ENCODE measurements at places on chromosomes 11 and 22.

DNA sequence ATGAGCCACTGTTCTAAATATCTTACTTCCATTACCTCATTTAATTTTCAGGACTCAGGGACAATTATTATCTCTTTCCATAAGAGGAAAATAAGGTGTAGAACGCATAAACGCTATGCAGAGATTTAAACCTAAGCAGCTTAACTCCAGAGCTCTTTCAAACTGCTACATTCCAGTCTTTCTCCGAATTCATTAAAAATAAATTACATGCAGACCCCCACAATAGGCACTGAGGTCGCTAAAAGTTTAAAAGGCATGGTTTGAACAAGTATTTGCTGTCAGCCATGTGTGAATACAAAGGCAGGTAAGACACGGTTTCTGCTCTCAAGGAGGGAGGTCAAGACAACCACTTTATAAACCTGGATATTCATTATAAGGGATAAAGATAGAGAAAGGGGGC, 983 bp downstream of the NARS2 start:
- no peak for DNase-seq

DNA sequence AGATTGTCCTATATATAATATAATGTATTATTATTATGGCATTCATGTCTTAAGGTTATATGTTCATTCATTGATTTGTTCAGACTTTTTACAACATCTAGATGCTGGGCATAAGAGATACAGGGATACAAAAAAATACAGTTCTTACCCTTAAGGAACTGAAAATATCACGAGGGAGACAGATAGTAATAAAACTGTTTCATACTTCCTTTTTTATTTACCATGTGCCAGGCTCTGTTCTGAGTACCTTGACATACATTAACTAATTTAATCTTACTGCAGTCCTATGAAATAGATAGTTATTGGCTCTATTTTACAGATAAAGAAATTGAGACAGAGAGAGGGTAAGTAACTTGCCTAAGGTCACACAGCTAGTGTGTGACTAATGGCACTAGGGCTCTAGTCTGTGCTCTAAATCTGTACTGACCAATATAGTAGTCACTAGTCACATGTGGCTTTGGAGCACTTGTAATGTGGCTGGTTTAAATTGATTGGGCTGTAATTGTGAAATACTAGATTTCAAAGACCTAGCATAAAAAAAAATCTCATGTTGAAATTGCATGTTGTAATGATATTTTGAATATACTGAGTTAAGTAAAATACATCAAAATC, 21.3 kb downstream of the TRIM44 start:
- DNase-seq: no peak

DNA sequence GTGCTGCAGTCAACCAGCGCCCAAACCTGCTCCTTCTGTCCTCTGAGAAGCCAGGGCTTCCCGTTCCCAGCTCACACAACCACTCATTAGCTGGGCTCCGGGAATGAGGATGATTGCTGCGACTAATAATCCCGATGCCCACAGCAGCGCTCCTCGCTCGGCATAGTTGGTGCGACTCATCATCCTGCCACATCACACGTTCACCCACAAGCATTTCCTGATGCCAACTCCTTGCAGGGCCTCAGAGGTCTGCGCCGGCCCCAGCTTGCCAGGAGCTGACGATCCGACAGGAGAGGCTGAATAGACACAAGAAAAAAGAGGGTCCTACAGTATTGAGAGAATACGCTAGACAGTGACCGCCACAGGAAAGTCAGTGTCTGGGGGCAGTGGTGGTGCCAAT, 10.6 kb upstream of the CSNK1E start:
- no peak for DNase-seq

DNA sequence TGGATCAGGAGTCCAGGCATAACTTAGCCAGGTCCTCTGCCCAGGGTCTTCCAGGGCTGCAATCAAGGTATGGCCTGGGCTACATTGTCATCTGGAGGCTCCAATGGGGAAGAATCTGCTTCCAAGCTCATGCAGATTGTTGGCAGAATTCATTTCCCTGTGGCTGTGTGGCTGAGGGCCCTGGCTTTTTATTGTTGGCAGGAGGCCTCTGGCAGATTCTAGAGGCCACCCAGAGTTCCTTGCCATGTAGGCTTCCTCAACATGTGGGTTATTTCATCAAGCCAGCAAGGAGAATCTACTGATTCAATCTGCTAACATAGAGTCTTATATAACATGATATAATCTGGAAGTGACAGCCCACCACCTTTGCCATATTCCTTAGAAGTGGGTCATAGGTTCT, 16.4 kb upstream of the EP300 start:
- no peak for DNase-seq

DNA sequence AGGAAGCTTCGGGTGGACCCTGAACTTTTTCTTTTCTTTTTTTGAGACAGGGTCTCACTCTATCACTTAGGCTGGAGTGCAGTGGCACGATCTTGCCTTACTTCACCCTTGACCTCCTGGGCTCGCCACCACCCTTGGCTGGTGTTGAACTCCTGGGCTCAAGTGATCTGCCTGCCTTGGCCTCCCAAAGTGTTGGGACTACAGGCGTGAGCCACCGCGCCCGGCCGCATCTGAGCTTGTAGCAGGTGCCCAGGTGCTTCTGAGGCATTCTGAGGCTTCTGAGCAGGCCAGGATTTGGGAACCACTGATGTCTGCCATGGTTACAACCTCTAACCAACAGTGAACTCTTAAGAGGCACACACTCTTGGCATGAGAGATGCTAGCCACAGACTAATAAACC, 5.1 kb downstream of the USP35 start:
- no peak for DNase-seq

DNA sequence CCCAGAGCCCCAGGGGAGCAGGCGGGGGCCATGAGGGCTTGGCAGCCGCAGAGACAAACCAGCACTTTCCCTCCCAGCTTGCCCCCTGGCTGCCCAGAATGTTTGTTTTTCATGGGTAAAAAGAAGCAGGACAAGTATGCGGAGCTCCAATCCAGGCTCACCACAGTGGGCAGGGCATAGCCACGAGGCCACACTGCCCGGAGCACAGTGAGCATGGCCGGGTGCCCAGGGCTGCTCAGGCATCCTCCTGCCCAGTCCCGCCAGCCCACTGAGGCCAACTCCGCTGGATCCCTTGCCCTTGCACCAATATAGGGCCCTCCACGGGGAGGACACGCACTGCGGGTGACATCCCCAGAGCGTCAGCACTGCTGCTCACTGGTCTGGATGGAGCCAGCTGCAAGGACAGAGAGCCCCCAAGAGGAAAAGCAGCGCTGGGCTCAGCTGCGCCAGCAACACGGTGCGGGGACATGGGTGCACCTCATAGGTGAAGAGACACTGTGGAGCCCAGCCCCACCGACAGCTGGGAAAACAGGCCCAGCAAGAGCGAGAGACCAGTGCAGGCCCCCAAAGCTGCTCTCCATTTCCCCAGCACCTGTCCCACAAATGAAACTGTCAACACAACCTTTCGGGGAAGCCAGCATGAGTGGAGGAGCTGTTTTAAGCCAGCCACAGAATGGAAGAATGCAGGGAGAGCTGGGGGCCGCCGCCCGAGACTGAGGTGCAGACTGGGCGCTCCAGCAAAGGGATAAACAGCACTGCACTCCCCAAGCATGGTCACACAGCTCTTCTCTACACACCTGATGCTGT, 24.8 kb downstream of the ARVCF start:
- no peak for DNase-seq

DNA sequence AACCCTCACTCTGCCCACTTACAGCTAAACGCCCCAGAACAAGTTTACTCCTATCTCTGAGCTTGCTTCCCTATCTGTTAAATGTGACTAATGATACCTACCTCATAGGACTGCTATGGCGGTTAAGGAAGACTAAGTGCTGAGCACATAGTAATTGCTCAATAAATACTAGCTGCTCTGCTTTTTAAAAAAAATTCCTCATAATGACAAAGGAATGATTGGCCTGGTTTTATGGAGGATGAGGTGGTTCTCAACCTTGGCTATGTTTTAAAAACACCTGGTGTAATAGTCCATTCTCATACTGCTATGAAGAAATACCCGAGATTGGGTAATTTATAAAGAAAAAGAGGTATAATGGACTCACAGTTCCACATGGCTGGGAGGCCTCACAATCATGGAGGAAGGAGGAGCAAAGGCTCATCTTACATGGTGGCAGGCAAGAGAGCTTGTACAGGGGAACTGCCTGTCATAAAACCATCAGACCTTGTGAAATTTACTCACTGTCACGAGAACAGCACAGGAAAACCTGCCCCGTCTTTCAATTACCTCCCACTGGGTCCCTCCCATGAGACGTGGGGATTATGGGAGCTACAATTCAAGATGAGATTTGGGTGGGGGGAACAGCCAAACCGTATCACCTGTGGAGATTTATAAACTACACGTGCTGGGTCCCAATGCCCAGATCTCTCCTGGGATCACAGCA, 127.2 kb upstream of the SYT13 start:
- DNase-seq: no peak

GRCh38 chr11:60937144-60937527, 12.9 kb downstream of the TMEM132A start:
- DNase-seq: no peak

DNA sequence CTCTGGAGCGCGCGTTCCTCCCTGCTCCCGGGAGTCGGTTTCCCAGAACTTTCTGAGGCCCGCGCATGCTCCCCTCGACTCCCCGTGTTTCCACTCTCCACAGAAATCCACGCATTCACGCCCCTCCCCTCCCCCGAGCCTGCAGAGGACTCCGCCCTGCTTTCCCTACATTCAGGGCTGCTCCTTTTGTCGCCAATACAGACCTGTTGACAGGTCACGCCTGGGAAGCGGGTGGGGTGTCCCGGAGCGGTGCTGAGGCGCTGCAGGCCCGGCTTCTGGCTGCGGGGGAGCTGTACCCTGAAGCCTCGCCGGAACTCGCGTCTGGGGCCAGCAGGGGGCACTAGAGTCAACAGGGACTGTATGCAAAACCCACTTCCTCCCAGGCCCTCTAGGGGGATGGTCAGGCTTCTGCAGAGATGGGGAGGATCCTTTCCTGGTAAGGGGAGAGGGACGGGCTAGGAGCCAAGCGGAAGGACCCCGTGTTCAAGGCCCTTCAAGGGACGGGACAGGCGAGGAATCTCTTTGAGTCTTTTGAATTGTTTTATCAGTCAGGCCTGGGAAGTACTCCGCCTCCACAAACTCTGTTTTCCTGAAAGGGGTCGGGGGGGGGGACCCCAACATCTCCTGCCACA, at the start of gene PRAME:
Gene PRAME (minus strand): TSS at position 294 of the 632 bp plus-strand sequence. CDS start 2,433 bp downstream, outside the sequence.
- peak; percentile 44 for DNase-seq

DNA sequence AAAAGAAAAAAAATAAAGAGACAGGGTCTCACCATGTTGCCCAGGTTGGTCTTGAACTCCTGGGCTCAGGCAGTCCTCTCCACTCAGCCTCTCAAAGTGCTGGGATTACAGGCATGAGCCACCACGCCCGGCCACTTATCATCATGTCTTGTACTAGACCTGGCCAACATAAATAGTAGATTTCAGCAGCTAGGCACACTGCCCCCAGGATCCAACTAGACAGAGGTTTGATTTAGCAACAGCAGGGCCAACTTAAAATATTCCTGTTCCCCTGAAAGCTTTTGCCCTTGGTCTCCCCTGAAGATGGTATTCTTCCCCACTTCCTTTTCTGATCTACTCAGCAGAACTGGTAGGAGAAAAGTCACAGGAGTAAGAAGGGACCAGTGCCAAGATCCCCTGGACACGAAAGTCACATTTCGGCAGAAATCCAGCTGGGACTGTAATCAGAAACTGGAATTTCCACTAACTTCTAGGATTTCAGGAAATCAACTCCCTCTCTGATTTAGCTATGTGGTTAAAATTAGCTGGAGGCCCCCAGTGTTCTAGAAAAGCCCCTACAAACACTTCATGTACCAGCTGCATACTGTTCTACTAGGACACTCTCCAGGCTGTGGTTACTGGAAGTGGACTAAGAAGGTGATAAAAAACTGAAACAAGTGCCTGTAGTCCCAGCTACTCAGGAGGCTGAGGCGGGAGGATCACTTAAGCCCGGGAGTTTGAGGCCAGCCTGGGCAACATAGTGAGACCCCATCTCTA, 8.9 kb upstream of the PPP2R1B start:
- DNase-seq: no peak

GRCh38 chr11:6799402-6799801, at the start of gene OR6A2:
TSS of gene OR6A2 (minus strand) at chr11:6799689. CDS start at chr11:6795708, 3,981 bp downstream.
- DNase-seq: no peak

Measured in left colon (tissue), 2 donors.